GM12864 (cell line): ENCODE measurements at places on chromosomes 11 and 22.

DNA sequence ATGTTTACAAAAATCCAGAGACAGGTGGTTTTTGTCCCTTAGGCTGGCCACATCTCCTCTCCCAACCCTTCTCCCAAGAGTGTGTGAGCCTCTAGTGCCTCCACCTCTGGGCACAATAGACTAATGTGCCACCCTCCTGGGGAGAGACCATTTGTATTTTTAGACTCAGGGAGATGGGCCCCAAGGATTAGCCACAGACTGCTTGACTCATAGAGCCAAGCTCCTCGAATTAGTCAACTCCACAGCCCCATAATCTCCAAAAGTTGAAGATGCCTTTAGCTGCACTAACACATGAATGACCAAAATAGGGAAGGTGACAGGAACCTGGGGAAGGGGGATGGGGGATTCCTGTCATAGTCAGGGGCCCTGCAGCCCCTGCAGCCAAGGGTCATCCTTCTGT lies 53.0 kb upstream of the LRRC32 start:
- DNase-seq, result no peak

GRCh38 chr11:96263238-96263763 lies 79.7 kb downstream of the MAML2 start:
- DNase-seq, result no peak

GRCh38 chr11:122440811-122441665 lies 214.5 kb upstream of the UBASH3B start:
- DNase-seq, result no peak

DNA sequence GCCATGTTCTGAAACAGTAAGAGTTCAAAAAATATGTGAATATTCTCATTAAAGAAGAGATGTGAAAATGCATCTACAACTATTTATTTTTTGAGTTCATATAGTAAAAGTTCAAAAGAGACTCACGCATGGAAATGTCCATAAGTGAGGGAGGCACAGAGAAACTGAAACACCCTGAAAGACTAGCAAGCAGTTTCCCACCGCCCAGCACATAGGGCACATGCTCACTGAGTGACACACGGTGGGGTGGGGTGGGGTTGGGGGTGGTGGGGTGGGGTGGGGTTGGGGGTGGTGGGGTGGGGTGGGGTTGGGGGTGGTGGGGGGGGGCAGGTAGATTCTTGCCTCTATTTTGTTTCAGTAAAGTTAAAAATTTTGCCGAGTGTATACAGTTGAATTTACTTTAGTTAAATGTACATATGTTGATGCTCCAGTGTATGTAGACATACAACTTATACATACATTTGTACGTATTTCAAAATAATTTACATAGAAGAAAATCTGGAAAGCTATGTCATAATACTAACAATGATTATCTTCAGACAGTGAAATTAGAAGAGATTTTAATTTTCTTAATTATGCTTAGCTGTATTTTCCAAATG lies 6.3 kb downstream of the CCDC34 start:
- no peak for DNase-seq

- DNase-seq, result no peak
Observed at GRCh38 chr11:41665441-41666360, 206.2 kb upstream of the LRRC4C start.

DNA sequence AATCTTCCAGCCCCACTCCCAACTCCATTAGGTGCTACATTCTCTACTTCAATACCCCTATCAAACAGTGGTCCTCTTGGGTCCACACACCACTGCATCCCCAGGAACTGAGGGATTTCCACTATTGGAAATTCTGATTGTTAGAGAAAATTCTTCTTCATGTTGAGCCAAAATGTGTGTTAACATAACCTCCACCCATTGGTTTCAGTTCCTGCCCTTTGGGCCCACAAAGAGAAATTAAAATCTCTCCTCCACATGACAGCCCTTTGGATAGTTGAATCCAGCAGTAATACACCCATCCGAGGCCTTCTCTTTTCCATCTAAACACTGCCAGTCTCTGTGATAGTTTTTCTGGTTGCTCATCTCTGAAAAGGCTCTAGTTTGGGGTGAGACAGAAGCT lies 2.1 kb downstream of the VSIG2 start:
- no peak for DNase-seq

DNA sequence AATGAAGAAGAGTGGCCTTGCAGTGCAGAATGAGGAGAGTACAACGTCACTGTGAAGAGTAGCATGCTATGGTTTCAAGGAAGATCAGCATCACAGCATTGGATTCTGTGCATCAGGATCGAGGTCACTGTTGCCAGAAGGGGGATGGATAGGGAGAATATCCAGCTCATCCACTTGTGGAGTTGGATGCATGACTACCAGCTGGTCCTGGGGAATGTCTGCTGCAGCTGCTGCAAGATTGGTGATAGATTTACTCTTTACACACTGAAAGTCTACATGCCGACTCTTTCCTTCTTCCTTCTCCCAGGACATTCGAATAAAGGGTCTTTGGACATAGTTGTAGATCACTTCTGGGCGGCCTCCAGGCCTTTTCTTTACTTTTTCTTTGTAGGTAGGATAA lies 74.3 kb downstream of the BTBD10 start:
- DNase-seq, result no peak

GRCh38 chr11:124732230-124732629 lies 7.5 kb upstream of the NRGN start:
- no peak for DNase-seq

DNA sequence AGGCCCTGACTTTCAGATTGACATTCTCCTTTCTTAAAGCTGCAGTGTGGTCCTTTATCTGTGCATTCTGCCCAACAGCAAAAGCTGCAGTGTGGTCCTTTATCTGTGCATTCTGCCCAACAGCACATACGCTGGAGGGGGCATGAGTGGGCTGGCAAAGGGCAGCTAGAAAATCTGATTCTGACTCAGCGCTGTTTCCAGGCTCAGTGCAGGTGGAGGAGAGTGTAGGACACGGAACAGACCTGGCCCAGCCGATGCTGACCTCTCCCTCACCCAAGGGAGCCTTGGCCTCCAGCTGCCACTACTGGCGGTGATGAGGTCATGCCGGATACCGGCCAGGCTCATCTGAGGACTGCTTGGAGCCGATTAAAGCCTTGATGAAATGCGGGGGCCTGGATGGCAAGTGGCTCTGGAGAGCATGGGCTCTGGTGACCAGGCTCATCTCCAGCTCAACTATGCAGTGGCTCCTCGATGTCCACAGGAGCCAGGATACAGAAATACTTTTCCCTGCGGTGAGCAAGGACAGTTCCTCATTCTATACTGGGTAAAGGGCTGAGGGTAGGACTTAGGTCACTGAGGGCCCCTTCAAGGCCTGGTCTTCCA lies 84.6 kb downstream of the CLPB start:
- no peak for DNase-seq

DNA sequence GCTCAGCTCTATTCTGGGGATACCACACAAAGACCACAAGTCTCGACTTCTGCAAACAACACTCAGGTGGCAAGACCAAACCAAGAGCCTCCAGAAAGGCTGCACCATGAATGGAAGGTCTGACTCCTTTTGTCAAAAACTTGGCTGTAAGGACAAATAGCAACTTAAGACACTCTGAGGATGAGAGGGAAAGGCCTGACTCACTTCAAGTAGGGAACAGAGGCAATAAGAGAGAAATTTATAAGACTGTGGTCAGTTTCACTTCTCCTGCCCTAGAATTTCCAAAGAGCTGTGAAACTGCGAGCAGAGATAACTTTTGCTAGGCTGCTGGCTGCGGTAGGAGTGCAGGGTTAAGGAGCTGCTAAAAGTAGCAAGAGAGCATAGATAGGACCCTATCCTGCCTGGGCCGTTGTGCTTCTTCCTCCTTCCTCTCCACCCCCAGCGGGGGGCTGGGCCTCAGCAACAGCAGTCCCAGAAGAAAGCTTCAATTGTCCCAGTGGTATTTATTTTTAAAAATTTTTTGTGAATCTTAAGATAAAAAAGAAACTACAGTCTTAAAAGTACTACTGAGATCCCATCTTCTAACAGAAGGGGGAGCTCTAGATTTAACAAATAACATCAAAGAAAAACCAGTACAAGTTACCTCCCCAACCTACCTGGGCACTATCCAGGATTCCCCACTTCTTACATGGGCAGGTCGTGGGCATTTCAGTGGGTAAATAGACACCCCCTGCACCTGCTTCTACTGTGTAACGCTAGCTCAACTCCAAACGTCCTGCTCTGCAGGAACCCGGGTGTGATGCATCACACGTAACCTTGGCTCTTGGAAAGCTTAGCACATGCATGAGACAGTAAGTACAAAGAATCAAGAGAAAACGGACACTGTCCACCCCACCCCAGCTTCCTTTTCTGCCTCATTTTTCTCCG lies 66.4 kb downstream of the SGSM3 start:
- DNase-seq, result peak; percentile 79

DNA sequence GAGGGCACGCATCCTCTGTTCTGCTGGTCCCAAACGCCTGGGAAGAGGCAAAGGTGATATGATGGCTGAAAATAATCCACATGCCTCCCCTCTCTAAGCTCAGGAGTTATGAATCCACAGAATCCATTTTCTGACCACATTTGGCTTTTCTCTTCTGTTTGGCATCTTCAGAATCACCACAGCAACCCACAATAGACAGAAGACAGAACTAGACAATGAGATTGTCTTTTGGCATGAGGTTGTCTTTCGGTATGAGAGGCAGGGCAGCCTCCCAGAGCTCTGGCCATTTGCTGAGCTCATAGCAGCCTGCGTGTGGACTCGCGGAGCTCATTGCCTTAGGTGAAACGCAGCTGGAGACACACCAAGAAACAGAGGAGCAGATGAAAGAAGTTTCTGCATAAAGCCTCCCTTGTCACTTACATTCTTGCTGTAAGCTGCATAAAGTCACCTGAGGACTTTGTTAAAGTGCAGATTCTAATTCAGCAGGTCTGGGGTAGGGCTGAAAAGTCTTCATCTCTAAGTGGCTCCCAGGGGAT lies 868.0 kb downstream of the NTM start:
- DNase-seq, result no peak

GRCh38 chr11:104142698-104143097 lies 21.2 kb downstream of the PDGFD start:
- DNase-seq, result no peak

GRCh38 chr11:15091175-15091574 lies 17.8 kb downstream of the CALCB start:
- no peak for DNase-seq

DNA sequence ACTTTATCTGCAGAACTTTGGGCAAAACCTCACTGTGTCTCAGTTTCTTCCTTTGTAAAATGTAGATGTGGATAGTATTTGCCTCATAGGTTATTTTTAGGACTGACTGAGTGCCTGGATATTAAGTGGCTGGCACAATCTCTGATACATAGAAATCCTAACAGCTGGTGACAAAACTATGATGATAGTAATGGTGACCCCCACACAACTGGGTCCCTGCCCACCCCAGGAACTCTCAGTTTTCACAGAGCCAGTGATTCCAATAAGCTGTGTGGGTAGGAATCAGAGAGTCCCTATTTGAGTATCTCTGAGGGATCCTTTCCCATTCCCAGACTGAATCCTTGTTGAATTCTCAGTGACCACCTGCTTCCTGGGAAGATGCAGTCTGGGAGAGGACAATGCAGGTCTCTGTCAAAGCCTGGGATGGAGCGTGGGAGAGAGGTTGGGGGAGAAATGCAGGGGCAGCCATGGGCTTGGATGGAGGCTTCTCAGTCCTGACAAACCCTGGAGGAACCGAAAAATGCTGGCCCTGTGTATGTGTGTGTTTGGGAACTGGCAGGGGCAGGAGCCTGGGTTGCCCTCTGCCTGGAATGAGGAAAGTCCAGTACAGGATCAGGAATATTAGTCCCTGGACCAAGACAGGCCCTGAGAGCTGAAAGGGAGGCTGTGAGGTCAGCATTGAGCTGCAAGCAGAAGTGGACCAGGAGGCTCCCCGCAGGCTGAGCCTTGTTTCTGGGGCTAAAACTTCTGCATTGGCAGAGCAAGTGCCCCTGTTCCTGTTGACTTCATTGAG lies 6.1 kb upstream of the P2RY6 start:
- DNase-seq, result no peak

- DNase-seq, result no peak
Observed at GRCh38 chr22:50114221-50115021, 24.6 kb downstream of the MOV10L1 start.

DNA sequence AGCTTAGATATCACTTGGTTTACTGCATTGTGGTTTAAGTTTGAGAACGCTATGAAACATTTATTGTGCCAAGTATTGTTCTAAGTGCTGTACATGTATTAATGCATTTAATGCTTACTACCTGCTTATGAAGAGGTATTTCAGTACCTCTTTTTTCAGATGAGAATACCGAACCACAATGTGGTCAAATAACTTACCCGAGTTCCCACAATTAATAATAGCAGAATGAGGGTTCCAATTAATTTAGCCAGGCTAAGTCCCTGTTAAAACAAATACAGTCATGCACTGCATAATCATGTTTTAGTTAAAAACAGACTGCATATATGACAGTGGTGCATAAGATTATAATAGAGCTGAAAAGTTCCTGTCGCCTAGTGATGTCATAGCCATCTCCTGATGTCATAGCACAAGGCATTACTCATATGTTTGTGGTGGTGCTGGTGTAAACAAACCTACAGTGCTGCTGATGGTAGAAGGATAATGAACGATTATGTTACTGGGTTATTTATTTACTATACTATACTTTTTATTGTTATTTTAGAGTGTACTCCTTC lies 4.3 kb downstream of the ZC3H12C start:
- no peak for DNase-seq

- DNase-seq, result no peak
Observed at GRCh38 chr11:64206457-64207255, at the start of gene FERMT3. Gene FERMT3, plus strand, starts transcription at chr11:64206721. Its CDS starts 644 bp downstream, at chr11:64207365.

GRCh38 chr11:575313-575995 lies 816 bp upstream of the PHRF1 start:
- DNase-seq, result no peak

DNA sequence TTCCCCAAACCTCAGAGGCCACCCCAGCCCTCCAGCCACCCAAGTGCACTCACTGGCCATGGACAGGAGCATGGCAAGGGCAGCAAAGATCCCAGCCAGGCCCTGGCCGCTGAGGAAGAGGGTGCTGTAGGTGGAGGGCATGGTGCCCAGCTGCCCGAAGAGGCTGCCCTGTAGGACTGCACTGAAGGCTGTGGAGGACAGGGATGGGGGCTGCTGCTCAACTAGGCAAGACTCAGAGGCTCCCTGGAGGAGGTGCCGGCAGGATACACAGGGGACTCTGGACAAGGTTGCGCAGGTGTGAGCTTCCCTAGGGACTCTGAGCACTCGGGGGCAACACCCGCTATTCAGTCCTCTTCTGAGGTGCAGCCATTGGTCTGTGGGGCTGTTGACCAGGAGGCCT lies 3.1 kb downstream of the SLC29A2 start:
- no peak for DNase-seq

GRCh38 chr11:122348659-122349409 lies 232.8 kb upstream of the BLID start:
- no peak for DNase-seq

DNA sequence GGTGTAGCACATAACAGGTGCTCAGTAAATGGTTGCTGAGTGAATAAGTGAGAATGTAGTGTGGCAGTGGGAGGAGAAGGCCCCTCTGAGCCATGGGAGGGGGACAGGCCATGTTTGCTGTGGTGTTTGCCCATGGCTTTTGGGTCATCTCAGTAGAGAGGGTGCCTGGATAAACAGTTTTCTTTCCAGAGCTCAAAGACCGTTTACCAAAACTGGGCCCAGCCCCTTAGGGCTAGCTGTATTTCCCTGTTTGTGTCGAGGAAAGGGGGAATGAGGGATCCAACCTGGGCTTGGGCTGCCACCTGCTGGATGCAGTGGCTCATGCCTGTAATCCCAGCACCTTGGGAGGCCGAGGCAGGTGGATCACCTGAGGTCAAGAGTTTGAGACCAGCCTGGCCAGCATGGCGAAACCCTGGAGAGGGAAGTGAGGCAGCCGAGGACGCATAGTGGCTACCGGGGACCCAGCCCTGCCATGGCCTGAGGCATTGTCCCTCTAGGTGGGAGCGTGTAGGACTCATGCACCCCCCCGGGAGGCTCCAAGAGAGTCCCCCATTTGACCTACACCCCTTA lies 8.7 kb upstream of the LTO1 start:
- DNase-seq, result no peak
